ENCODE measurements at places on chromosomes 11 and 22. TPM values are rescaled to one million over a fixed set of nuclear protein-coding genes. Genes with fewer than 3 reads are reported as not detected.

The TRMU gene
- 79.7 TPM for total RNA-seq

The C11orf86 gene
- not detected for total RNA-seq

The NPAS4 gene
- total RNA-seq = not detected

The KCNJ5 gene
- 0.88 TPM for total RNA-seq

The SLC5A1 gene
- not detected for total RNA-seq

The OR8G1 gene
- 0.11 TPM for total RNA-seq

The OR8D1 gene
- total RNA-seq = not detected
